ENCODE measurements at places on chromosomes 11 and 22.
A peak's percentile ranks its signal among the peaks of the same experiment; 100 is the strongest.

- no peak for DNase-seq
Measured at GRCh38 chr11:99545616-99546015, 524.9 kb downstream of the CNTN5 start.

DNA sequence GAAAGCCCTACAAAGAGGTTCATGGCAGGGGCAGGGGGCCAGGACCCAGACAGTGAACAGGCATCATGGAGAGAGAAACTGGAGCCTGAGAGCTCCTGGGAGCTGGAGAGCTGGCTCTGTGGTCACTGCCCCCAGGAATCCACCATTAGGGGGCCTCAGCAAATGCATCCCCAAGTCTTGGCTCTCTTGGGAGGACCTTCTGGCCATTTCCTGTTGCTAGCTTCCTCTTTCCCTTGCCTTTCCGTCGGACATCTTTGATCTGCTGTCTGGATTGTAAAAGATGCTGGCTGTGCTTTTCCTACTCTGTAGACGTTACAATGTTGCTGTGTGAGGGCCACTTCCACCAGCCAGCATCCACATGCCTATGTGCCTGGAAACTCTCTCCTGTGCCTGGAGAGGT, 7.1 kb upstream of the CRYBB2 start:
- no peak for DNase-seq

DNA sequence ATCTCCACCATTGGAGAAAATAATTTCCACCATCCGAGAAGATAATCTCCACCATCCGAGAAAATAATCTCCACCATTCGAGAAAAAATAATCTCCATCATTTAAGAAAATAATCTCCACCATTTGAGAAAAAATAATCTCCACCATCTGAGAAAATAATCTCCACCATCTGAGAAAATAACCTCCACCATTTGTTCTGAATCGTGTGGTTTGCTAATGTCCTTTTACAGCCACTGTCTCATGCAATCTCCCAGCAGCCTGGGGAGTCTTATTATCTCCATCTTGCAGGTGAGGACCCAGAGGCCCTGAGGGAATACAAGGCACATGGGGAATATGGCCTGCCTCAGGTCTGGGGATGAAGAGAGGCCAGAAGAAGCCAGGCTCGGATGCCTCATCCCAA, 54.1 kb upstream of the TCF20 start:
- no peak for DNase-seq

DNA sequence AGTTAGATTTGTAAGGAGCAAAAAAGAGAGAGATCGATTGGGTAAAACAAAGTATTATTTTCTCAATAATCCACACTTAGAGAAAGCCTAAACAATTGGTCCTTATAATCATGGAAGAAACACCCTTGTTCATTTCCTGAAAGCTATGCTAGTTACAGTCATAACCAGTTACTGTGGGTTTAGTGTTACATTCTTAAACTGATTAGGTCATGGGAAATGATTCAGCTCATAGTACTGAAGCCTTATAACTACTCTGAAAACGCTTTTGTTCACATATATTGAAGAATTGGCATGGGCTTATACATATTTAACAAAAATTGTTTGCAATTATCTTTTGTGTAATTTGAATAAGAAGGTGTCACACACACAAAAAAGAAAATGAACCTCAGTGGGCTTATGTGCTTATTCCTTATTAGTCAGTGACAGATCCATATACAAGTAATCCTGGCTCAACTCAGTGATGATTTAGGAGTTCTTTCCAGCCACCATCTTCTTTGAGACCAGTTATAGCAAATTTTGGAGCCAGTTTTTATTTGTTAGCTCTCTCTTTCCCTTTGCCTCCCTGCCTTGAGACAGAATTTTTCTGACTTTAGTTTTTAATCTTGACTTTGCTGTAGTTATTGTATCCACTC, 198.5 kb upstream of the CTSC start:
- no peak for DNase-seq

GRCh38 chr11:64538501-64538951, 52.5 kb upstream of the SLC22A12 start:
- DNase-seq = no peak

DNA sequence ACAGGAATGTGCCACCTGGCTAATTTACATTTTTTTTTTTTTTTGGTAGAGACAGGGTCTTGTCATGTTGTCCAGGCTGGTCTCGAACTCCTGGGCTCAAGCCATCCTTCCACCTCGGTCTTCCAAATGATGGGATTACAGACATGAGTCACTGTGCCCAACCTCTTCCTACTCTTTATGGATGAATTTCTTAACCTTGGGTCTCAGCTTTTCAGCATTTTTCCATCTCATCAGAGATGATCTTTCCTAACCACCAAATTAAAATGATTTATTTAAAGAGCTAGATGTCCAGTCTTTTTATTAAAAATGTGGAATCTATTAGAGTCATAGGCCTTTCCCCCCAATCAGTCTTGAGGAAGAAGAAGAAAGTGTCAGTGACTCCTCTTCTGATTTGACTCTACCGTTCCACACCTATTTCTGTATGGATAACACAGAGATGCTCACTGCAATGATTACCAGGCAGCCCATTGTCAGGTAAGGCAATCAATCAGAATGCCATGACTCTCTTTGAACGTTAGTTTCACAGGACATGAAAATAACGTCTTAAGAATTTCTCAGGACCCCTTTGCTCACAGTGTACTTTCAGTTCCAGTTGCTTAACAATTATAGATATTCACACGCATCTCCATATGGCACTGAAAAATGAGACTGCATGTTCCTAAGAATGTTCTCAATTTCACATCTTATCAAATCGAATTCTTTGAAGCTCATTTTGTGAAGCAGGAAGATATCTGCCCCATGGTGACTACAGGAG, 51.0 kb downstream of the MIAT start:
- DNase-seq = no peak

DNA sequence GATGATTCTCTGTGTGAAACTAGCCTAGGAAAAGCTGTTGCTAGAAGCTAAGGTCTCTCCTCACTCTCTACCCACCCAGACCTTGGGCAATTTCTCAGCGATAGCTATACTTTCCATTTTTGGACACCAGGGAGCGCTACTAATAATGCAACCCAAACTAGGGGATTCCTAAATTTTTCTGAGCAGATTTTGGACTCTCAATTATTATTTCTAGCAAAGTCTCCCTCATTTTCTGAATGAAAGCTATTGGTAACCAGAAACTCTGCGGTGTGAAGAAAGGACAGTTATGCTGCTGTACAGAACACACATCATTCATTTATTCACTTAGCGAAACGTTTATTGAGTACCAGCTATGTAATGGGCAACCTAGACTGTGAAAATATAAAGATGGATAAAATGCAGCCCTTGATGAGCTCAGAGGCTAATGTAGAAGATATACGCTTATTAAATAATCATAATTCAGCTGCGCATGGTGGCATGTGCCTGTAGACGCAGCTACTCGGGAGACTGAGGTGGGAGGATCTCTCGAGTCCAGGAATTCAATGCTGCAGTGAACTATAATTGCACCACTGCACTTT, 6.1 kb upstream of the STIM1 start:
- DNase-seq = peak; percentile 56

DNA sequence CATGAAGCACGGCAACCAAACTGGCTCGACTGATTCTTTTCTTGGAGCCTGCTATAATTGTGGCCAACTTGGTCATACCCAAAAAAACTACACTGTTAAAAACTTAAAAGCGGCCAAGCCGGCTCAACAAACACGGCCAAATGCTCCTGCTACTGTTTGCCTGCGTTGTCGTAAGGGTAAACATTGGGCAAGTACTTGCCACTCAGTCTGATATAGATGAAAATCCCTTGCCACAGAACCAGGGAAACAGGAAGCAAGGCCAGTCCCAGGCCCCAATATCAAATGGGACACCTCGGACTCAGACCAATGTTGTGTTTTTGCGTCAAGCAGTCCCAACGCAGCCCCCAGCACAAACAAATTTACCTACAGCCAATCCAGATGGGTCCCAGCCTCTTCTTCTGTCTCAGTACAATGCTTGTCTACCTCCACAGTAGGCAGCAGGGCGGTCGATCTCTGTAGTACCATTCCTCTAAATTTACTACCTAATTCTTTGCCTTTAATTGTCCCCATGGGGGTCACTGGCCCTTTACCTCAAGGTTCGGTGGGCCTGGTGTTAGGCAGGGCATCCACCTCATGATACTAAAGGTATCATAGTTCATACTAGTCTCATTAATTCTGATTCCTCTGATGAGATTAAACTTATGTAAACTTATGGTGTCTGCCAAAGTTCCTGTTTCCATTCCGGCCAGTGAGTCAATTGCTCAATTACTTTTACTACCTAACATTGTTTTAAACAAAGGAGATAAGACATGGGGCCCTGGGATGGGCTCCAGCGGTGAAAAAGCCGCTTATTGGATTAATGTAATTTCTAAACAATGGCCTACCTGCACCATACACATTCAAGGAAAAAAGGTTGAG, 3.7 kb upstream of the COMT start:
- no peak for DNase-seq

GRCh38 chr11:128472128-128473089, 114.9 kb downstream of the ETS1 start:
- DNase-seq = peak; percentile 55

GRCh38 chr11:14577835-14578529, 57.8 kb upstream of the PSMA1 start:
- DNase-seq = peak; percentile 25

- no peak for DNase-seq
Measured at GRCh38 chr11:72743321-72744221, 8.6 kb downstream of the ARAP1 start.
